Right hindlimb (tissue), 1 donor: ENCODE measurements at places on chromosomes 2 and 18.
A peak's percentile ranks its signal among the peaks of the same experiment; 100 is the strongest.

DNA sequence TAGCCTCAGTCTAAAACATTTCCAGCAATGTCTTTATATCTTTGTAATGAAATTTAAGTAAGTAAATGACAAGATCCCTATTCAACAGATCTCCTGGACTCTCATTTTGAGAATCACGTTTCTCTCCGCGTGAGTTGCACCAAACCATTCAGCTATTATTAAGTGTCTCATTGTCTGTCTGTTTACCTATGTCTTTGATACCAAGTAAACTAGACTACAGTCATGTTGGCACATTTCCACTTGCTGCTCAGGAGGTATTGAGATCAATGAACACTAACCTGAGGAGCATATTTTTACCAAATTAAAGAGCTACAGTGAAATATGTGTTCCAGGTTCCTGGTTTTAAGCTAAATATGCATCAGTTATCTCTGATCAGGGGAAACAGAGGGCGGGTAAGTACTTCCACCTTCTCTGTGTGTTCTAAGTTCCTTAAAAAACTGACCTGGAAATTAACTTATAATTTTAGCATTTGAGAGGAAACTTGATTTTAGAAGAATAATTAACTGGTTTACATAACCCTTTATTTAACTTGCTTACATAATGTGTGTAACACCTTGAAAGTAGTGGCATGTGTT lies 125.8 kb downstream of the OSBPL6 start:
- no peak for DNase-seq

- no peak for DNase-seq
These were observed 151.8 kb upstream of the STK17B start for GRCh38 chr2:196322973-196323810.

- DNase-seq = no peak
These were observed 11.3 kb downstream of the NPAS2 start for GRCh38 chr2:100831158-100831750.

GRCh38 chr2:238418196-238418998 lies 8.3 kb upstream of the ASB1 start:
- DNase-seq = no peak

DNA sequence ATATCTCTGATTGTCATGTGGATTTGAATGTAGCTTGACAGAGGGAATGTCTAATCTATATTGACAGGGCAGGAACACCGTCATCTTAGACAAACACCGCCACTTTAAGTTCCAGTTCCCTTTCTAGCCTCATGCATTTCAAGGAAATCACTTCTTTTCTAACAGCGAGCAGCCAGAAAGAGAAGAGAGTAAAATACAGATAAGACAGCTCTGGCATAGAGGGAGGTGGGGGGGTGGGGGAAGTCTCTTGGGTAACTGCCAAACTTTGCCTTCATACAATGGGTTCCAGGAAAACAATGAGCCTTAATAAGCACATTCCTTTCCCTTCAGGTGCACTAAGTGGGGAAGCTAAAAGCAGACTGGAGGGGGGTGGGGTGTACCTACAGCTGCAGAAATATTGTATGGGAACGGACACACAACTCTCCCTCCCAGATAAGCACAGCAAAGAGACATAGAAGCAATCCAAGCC lies 37.2 kb downstream of the CASP10 start:
- DNase-seq = no peak

DNA sequence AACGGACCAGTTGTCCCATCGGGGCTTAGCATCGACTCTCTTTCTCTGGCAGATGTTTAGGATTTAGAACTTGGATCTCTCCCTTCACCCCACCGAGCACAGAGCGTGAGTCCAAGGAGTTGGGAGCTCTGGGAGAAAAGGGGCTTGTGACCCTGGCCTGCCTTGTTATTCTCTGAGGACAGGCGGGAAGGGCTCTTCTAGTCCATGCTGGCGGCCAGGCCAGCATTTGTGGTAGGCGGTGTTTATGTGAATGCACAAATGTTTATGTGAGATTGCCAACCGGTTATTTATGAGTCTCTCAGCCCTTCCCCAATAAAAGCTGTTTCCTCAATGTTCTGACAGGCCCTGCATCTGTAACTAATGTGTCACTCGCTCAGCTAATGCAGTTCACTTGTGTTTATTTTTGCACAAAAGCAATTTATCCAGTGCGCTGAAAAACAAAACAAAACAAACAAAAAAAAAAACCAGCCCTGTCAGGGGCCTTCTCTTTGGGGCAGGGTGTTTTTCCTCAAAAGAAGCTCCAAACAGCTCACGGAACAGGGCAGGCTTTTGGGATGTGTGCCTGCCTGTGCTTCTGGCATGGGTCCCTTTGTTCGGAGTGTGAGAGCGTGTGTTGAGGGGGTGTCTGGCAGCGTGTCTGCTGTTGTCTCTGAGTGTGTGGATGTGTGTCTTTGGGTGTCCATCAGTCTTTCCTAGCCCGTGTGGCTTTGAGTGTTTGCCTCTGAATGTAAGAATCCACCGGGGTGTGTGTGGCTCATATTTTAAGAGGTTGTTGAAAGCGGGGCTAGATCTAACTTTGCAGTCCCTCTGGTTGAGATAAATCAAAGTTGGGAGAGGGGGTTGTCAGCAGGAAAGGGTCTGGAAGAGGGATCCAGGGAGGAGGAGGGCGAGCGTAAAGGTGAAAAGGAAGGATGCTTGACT lies 52.8 kb upstream of the HAAO start:
- DNase-seq = peak; percentile 67

DNA sequence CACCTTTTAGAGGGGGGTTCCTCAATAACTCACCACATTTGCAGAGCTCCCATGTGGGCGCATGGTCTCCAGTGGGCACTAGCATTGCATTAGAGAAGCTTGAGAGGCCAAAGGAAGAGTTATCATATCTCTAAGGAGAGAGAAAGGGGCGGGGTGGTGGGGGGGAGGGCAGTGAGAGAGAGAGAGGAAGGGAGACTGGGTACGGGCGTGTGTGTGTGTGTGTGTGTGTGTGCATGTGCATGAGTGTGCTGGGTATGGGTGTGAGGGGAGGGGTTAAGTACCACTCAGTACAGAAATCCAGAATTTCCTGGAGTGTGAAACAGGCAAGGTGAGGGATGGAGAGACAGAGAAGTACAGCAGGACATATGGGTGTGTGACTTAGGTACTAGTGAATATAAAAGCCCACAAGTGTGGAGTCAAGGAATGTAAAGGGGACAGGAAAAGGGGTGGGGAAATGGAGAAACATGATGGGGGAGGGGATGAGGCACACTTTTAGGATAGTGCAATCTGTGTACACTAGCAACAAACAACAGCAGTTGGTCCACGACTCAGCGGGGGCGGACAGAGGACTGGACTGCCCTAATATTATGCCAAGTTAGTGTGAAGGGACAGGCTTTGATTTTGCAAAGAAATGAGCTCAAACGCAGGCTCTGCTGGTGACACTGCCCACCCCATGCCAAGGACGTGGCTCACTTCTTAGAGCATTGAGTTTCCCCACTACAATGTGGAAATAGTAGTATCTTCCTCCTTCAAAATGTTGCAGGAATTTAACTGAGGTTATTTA lies 91.3 kb downstream of the SPRED2 start:
- no peak for DNase-seq

- DNase-seq = no peak
These were observed 50.7 kb downstream of the STRN start for GRCh38 chr2:36915627-36916026.

DNA sequence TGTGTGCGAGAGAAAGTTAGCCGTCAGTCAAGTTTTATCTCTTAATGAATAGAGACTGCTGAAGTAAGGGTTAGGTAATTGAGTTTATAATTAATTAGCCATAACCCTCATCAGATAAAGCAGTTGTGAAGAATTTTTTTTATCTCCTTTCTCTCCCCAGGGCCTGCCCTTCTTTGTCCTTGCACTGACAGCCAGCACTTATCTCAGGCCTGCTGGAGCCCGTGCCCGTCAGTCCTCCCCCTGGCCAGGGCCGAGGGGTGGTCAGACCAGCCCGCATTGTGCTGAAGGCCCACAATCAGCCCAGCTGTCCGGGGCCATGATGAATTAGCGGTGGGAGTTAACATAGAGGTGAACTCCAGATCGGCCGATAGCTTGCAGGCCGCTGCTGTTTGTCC lies 315.7 kb downstream of the GBX2 start:
- no peak for DNase-seq

- DNase-seq = no peak
These were observed 1674.8 kb upstream of the TMEFF2 start for GRCh38 chr2:193869564-193869963.

DNA sequence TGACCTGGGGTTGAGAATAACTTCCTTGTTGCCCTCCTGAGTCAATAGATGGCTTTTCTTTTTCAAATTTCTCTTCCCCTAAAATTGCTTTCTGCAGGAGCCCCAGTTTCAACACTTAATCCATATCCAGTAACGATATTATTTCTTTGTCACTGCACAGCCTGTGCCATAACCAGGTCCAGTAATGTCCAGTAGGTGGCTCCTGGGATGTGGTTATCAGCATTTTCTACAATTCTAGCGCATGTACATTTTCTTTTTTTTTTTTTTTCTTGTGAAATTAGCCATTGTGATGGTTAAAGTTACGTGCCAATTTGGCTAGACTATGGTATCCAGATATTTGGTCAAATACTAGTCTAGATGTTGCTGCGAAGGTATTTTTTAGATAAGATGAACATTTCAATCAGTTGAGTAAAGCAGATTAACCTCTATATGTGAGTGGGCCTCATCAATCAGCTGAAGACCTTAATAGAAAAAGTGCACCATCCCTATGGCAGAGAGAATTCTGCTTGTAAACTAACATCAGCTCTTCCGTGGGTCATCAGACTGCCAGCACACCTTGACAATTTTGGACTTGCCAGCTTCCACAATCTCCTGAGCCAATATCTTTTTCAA lies 72.9 kb upstream of the SCG2 start:
- DNase-seq = no peak

- no peak for DNase-seq
These were observed 59.0 kb downstream of the TNFRSF11A start for GRCh38 chr18:62384068-62384467.

DNA sequence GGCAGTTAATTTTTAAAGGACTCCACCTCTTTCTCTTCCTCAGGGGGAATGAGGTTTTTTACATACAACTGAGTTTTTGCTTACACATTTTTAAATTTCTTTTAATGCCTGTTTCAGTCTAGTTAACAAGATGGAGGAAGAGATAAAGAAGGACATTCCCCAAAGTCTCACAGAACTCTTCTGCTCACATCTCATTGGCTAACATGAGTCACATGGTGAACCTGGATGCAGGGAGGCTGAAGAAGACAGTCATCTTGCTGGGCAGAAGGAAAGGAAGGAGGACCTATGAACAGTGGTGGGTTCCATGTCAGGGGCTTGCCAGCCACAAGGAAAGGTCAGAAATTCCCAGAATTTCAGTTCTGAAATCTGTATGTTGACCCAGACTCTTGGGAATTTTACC lies 10.4 kb upstream of the ST8SIA5 start:
- no peak for DNase-seq

GRCh38 chr2:126756125-126756524 lies 100.2 kb downstream of the GYPC start:
- DNase-seq = peak; percentile 3

DNA sequence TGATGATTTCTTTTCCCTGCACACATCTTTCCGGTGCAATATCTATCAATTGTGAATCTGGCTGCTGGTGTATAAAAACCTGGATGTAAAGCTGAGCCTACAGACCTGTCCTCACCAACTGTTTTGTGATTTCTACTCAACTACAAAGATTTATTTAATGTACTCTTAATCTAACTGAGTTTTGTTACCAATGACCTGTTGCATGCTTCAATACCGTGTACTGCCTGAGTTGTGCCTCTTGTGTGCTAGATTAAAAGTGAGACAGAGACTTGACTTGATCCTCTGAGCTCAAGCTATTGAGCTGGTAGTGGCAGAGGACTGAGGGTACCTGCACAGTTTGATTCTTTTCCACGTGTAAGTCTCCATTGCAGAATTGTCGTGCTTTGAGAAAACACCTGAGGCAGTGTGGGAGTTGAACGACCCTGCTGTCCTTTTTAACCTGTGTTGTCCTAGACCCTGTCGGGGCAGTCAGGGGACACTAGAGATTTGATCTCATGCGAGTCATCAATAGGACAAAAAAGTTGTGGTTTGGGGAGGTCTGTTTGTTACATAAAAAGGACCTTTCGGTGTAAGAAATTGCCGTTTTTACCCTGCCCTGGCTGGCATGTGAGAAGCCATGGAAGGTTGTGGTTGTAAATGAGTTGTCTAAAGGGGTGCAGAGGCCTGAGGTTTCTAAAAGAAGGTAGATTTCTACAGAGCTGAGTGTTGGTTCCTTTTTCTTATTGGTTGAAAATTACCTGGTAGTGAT lies 231.3 kb downstream of the ALPK2 start:
- DNase-seq = no peak

DNA sequence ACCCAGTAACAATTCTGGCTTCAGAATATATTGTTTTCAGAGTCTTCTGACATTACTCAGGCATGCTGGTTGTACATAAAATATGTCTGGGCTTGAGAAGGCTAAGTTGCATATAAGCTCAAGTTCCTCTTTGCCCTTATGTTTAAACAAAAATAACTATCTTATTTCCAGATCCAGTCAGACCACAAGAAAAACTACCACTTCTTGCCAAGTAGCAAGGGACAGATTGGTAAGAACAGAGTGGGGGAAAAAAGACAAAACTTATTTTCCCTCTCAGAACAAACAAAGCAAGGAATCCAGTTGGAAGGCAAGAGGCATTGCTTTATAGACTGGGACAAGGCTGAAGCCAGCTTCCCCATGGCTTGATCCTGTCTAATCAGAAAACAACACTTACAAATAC lies 1036.7 kb upstream of the CELF4 start:
- DNase-seq = no peak

- no peak for DNase-seq
These were observed 60.1 kb downstream of the CWC22 start for GRCh38 chr2:179946810-179947615.

DNA sequence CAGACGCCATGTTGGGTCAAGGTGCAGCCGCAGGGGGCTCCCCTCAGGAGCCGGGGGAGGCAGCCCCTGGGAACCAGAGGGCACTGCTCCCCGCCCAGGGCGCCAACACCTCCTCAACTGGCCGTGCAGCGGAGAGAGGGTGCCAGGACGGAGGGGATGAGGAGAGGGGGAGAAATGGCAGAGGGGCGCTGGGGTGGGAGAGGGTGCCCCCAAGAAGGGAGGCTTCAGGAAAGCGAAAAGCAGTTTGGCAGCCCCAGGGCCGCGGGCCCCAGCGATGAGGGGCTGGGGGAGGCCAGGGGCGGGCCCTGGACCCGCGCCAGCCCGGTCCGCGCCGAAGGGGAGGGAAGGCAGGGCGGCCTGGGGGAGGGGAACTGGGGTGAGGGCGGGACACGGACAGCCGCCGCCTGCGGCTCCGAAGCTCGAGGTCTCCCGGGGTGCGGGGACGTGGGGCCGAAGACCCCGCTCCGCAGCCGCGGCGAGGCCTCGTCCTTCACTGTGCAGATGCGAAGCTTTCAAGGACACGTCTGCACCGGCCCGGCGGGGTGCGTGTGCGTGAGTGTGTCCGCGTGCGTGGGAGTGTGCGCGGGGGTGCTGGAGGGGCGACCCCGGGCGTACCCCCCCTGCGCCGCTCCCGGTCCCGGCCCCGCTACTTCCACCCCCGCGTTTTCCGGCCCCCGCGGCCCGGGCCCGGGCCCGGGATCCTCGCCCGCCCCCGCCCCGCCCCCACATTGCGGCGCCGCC lies 1.4 kb downstream of the DNMT3A start:
- DNase-seq = peak; percentile 74

DNA sequence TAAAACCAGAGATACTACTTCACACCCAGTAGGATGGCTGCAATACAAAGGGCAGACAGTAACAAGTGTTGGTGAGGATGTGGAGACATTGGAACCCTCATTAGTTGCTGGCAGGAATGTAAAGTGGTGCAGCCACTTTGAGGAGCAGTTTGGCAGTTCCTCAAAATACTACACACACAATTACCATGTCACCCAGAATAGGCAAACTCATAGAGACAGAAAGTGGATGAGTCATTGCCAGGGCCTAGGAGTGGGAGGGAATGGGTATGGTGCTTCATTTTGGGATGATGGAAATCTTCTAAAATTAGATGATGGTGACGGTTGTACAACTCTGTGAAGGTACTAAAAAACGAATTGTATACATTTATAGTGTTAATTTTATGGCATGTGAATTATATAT lies 54.8 kb downstream of the ATP9B start:
- no peak for DNase-seq
